ENCODE measurements at places on chromosomes 11 and 22. TPM values are rescaled to one million over a fixed set of nuclear protein-coding genes. Genes with fewer than 3 reads are reported as not detected.

GRCh38 chr11:14549891-14550290 lies 29.7 kb upstream of the PSMA1 start:
- no peak for DNase-seq

- DNase-seq, result no peak
These were observed 7.3 kb downstream of the USP35 start for GRCh38 chr11:78195917-78196560.

TMEM86A gene
- 11.7 TPM for total RNA-seq

ACRV1 gene
- total RNA-seq, result not detected

ART5 gene
- total RNA-seq, result 2.2 TPM

SERHL2 gene
- 1.6 TPM for total RNA-seq

All from lower lobe of right lung (tissue), 2 donors.